ENCODE measurements at places on chromosomes 1 and 21.

GRCh38 chr1:34975338-34975737, 9.8 kb downstream of the TMEM35B start:
- DNase-seq, result no peak

DNA sequence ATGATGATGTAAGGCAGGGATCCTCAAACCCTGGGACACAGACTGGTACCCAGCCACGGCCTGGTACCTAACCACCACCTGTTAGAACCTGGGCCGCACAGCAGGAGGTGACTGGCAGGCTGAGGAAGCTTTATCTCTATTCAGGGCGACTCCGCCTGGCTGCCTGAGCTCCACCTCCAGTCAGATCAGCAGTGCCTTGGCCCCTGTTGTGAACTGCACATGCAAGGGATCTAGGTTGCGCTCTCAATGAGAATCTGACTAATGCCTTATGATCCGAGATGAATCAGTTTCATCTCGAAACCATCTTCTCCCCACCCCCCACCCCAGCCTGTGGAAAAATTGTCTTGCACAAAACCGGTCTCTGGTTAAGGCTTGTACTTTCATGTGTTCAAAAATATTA, 4.2 kb downstream of the RNPC3 start:
- DNase-seq, result no peak

DNA sequence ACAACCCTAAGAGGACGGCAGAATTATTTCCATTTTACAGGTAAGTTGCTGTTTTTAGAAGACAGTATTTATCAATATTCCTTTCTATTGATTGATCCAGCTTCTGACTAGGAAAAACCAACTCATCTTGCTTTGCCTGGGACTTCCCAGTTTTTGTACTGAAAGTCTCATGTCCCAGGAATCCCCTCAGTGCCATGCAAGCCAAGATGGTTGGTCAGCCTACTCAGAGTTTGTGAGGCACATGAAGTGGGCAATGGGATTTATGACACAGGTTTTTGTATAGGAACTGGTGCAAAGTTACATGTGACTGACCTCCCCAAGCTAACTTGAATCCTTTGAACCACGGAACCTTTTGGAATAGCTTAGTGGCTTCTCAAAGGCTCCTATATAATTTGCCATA, 45.5 kb downstream of the GNG12 start:
- no peak for DNase-seq

DNA sequence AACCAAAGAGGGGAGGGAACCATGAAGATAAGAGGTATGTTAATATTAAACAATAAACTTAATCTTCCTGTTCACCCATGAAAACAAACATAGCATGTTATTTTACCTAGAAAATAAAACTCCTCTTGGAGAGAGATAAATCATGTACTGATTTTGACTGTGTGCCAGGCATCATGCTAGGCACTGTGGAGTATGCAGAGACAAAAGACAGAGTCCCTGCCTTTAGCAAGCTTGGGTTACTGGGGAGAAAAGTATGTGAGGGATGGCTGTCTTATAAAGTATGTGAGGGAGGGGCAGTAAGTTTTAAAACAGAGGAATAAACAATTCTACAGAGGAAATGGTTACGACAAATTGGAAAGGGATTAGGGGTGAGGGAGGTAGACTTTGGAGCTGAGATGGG, 129.5 kb upstream of the BEND5 start:
- no peak for DNase-seq

GRCh38 chr1:113929750-113930498, 800 bp downstream of the HIPK1 start:
- DNase-seq, result no peak

GRCh38 chr1:235067396-235068157, 61.1 kb downstream of the TOMM20 start:
- no peak for DNase-seq

Measured in LNCaP clone FGC (cell line).